ENCODE measurements at places on chromosomes 16 and 17. TPM values are rescaled to one million over a fixed set of nuclear protein-coding genes. Genes with fewer than 3 reads are reported as not detected.

The ACSM3 gene
- 5.9 TPM for polyA plus RNA-seq

The LHX1 gene
- polyA plus RNA-seq: 0.01 TPM

The ZG16 gene
- 75.4 TPM for polyA plus RNA-seq

The TBC1D28 gene
- not detected for polyA plus RNA-seq

The MEFV gene
- 0.49 TPM for polyA plus RNA-seq

The ARHGDIG gene
- 81.6 TPM for polyA plus RNA-seq

The PLEKHH3 gene
- 13.4 TPM for polyA plus RNA-seq

The BANP gene
- 10.5 TPM for polyA plus RNA-seq

The TBC1D3L gene
- 15.6 TPM for polyA plus RNA-seq

Data from small intestine (tissue), 16 donors.